ENCODE measurements at places on chromosomes 11 and 22.

DNA sequence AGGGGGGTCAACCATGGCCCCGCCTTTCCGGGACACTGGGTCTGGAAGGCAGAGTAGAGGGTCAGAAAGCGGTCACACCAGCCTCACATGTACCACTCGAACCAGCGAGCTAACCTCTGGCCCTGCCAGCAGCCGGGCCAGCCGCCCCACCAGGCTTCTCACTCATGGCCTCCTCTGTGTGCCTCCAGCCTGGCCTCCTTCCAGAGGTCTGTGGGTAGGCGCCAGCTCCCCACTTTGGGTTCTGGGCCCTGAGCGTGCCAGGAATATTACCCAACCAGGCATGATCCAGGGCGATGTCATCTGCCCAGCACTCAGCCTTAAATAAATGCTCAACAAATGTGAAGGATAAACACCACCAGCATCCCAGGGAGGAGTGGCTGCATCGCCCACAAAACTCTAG lies 5.8 kb downstream of the SCUBE1 start:
- DNase-seq, result no peak

GRCh38 chr11:70654016-70654415 lies 255.7 kb downstream of the CTTN start:
- no peak for DNase-seq

DNA sequence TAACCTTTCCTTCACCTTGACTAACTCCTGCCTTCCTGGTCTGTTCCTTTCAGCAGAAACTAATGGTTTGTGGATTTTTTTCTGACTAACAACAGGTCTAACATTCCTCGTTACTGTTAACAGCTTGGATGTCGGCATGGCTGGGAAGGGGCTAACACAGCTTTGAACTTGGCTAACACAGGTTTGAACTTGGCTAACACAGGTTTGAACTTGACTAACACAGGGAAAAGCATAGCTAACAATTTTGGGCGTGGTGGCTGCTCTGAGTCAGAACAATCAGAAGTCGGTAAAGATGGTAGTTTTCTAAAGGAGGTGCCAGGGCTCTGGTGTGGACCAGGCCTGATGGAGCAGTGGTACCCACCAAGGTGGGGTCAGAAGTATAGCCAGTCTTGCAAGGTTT lies 16.1 kb downstream of the MIAT start:
- no peak for DNase-seq

- DNase-seq, result no peak
Measured at GRCh38 chr11:7559398-7560283, 45.8 kb downstream of the PPFIBP2 start.

- no peak for DNase-seq
Measured at GRCh38 chr11:110431051-110431672, 1.4 kb downstream of the FDX1 start.

DNA sequence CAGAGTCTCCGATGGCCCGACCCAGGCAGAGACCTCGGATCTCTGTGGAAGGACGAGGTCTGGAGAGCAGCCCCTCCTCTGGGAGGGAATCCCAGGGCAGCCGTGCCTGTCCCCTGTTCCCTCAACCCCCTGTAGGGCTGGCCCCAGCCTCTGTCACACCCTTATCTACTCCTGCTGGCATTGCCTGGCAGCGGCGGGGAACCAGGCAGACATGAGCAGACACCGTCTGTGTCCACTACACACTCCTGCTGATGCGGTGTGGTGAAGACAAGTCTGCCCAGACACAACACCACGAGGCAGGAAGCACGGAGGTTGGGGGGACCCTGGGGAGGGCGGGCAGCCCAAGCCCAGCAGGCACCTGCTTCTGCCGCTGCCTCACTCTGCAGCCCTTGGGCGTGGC lies 52.5 kb upstream of the A4GALT start:
- DNase-seq, result no peak

DNA sequence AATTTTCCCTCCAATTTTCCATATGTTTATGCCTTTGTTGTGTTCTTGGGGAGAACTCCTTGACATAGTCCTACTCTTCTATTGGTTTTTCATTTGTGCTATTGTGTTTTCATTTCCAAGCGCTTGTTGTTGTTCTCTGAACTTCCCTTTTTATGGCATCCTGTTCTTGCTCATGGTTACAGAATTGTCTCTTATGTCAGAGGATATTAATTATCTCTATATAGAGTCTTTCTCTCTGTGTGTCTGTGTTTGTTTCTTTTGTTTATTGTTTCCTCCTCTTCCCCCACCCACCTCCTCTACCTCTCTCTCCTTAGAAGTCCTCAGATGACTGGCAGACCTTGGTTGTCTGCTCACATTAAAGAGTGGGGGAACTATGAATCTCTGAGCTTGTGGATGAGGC lies 69.9 kb downstream of the HORMAD2 start:
- no peak for DNase-seq

- no peak for DNase-seq
Measured at GRCh38 chr11:13955971-13956421, 6.5 kb upstream of the SPON1 start.
